ENCODE measurements at places on chromosomes 16 and 17. TPM values are rescaled to one million over a fixed set of nuclear protein-coding genes. Genes with fewer than 3 reads are reported as not detected.

DNA sequence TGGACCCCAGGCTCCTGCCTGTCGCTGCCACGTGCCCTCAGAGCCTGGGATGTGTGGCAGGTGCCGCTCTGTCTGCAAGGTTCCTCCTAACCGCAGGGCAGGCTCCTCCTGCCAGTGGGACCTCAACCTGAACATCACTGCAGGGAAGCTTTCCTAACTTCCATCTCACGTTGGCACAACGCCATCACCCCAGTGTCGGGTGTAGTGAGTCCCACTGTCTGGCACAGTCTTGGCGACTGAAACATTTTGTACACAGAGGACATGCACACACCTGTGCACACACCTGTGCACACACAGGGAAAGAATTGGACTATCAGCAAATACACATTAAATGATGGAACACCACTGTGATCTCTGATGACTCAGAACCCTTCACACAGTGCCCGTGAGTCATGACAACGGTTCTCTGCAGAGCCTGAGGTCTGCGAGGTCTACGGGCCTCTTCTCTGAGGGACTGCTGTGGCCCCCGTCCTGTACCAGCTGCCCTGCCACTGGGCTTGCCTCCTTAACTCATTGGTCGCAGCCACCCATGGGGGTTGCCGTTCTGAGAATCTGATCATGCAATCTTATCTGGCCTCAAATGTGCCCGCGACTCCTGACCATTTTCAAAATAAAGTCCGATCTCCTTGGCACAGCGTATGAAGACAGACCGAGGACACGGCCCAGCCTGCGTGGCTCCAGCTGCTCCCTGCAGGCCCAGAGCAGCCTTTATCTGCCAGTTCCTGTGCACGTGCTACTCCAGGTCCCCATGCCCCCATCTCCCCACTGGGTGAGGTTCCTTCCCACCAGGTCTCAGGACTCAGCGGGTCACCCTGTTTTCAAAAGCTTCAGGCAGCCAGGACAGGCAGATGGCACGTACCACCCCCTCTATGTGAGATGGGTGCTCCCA lies 7.6 kb downstream of the CCDC57 start:
- peaks cover 2% of the 10 kb centered on the region for H3K36me3 ChIP-seq
- DNase-seq = no peak

DNA sequence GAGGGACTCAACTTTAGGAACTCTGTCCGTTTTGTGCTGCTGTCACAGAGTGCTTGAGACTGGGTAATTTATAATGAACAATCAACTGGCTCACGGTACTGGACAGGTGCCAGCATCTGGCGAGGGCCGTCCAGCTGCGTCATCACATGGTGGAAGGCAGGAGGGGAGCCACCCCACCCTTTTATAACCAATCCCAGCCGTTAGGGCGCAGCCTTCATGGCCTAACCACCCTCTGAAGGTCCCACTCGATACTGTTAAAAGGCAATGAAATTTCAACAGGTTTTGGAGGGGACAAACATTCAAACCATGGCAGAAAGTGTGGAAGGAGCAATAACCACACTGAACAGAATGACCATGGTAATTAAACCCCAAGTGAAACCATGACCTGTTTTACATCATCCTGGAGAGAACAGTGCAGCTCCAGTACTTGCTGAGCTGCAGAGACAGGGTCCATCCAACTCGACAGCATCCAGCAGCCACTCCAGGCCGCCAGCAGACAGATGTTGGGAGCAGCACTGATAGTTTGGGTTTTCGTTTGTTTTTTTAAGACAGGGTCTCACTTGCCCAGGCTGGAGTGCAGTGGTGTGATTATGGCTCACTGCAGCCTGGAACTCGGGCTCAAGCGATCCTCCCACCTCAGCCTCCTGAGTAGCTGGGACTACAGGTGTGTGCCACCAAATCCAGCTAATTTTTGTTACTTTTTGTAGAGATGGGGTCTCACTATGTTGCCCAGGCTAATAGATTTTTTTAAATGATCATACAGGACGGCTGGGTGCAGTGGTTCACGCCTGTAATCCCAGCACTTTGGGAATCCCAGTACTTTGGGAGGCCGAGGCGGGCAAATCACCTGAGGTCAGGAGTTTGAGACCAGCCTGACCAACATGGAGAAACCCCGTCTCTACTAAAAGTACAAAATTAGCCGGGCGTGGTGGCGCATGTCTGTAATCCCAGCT lies 11.0 kb downstream of the CHMP6 start:
- no peak overlapping the region for H3K27ac ChIP-seq
- peaks cover 6% of the 10 kb centered on the region for H3K36me3 ChIP-seq
- H3K4me3 ChIP-seq = peak overlapping the region; percentile 55
- peaks cover 41% of the 10 kb centered on the region for H3K27me3 ChIP-seq

GRCh38 chr17:45841883-45842525 lies 2.7 kb upstream of the SPPL2C start:
- H3K4me3 ChIP-seq = no peak overlapping the region
- no peak overlapping the region for H3K27ac ChIP-seq
- H3K4me1 ChIP-seq = no peaks in the 10 kb centered on the region
- peaks cover 21% of the 10 kb centered on the region for H3K27me3 ChIP-seq
- no peak for DNase-seq

GRCh38 chr16:89104930-89105571 lies 11.4 kb downstream of the ACSF3 start:
- no peak overlapping the region for H3K4me3 ChIP-seq
- no peak overlapping the region for H3K27ac ChIP-seq
- H3K27me3 ChIP-seq = no peaks in the 10 kb centered on the region
- no peak for DNase-seq

DNA sequence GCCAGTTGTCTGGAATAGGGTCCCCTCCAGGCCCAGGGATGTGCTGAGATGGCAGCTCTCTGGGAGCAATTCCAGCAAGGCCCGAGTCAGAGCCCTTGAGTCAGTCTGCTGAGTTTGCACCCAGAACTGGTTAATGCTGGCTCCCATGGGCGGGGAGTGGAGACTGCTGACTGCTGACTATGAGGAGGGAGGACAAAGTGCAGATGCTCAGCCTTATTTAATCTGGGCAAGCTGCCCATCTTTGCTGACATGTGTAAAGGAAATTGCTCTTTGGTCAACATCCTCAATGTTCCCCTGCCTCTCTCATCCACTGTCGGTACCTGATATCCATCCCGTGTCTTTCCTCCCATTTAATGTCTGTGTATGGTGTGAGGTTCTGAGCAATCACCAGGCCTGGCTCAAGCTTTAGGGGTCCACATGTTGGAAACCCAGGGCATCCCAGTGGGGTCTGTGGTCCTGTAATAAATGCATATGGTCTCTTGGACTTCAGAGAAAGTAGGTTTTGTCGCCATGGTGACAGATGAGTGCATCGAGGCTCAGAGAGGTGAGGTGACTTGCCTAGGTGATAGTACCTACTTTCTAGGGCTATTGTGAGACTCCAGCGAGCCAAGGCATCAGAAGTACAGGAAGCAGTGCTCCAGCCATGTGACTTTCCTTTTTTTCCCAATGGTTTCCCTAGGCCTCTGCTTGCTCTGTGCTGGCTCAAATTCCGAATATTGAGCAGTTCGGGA lies 20.0 kb upstream of the RNF135 start:
- no peaks in the 10 kb centered on the region for H3K27me3 ChIP-seq
- no peak overlapping the region for H3K4me3 ChIP-seq
- H3K36me3 ChIP-seq = no peaks in the 10 kb centered on the region

DNA sequence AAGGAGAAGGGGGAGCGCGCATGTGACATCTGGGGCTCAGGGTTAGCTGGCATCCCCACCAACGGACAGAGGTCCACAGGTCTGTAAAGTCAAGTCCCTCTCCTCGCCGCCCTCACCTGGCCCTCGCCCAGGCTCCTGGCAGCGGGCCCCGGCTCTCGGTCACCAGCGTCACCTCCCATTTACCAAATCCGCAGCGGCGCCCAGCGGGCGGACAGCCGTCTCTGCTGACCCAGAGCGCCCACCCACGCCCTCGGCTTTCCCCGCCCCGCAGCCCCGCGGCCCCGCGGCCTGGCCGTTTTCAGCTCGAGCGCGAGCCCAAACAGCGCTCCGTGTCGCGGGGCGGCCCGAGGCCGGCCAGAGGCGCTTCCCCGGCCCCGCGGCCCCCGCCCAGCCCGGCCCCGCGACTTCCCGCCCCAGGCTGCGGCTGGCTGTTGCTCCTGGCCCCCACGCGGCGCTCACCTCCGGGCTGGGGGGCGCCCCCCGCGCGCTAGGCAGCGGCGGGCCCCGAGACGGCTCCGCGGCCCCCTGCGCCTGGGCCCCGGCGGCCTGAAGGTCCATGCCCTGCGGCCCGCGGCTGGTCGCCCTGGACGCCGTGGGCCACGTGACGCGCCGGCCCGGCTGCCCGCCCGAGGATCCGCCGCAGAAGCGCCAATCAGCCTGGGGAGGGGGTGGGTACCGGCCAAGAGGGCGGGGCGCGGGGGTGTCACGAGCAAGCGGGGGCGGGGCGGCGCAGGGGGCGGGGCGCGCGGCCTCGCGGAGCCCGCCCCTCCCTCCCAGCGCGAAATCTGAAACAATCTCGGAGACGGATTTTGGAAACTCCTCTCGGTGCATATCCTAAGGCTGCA lies at the start of gene COPRS:
Gene COPRS, minus strand, starts transcription at position 603 of the 845 bp plus-strand sequence. Its CDS starts 45 bp downstream, at position 558.
- DNase-seq = peak; percentile 95
- H3K27me3 ChIP-seq = no peaks in the 10 kb centered on the region
- peaks cover 21% of the 10 kb centered on the region for H3K4me1 ChIP-seq
- peak within 1 kb of the TSS; percentile 74 for H3K4me3 ChIP-seq
- peak within 1 kb of the TSS; percentile 55 for H3K27ac ChIP-seq

- H3K36me3 ChIP-seq = peaks cover 3% of the 10 kb centered on the region
- no peak overlapping the region for H3K4me3 ChIP-seq
- peaks cover 3% of the 10 kb centered on the region for H3K4me1 ChIP-seq
- no peak for DNase-seq
These were observed 9.9 kb downstream of the C17orf100 start for GRCh38 chr17:6661464-6661848.

Gene DOC2B
- total RNA-seq = 0.10 TPM

Gene KRTAP4-3
- total RNA-seq = not detected

Gene SLFN11
- 23.8 TPM for total RNA-seq

Gene TAF1C
- 47.9 TPM for total RNA-seq

Gene IQCK
- 5.8 TPM for total RNA-seq

Gene TSEN54
- 23.3 TPM for total RNA-seq

Measured in osteocyte (in vitro differentiated cells).